NCI-H1092 treated with DMSO at 0.1 percent for 48 hours (cell line): ENCODE measurements at places on chromosomes 2 and 18.

GRCh38 chr18:13629841-13630715, 96.3 kb downstream of the FAM210A start:
- peak; percentile 21 for DNase-seq

DNA sequence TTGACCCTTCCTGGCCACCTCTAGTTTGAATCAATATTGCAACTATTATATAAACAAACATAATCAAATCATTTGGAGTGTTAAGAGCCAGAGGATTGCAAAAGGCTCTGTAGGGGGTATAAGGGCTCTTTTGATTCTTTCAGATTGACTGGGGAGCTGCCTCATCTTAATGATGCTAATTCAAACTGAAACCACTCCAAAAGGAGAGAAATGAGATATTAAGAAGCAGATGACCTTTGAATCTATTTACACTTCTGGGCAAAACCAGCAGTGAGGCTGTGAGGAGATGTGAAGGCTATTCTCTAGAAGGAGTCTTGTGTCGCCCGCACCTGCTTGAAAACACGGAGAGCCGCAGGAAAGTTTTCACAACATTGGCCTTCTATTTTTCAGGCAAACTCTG, 311.2 kb upstream of the CRIM1 start:
- no peak for DNase-seq

- no peak for DNase-seq
Observed at GRCh38 chr2:229090225-229090624, 180.9 kb downstream of the PID1 start.

DNA sequence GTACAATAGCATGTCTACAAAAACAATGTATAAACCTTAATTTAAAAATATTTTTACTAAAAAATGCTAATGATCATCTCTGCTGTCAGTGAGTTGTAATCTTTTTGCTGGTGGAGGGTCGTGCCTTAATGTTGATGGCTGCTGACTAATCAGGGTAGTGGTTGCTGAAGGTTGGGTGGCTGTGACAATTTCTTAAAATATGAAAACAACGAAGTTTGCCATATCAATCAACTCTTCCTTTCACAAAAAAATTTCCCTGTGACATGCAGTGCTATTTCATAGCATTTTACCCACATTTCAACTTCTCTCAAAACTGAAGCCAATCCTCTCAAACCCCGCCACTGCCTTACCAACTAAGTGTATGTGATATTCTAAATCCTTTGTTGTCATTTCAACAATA, 112.4 kb downstream of the OLA1 start:
- no peak for DNase-seq

GRCh38 chr2:69755862-69756467, 14.0 kb downstream of the ANXA4 start:
- no peak for DNase-seq

DNA sequence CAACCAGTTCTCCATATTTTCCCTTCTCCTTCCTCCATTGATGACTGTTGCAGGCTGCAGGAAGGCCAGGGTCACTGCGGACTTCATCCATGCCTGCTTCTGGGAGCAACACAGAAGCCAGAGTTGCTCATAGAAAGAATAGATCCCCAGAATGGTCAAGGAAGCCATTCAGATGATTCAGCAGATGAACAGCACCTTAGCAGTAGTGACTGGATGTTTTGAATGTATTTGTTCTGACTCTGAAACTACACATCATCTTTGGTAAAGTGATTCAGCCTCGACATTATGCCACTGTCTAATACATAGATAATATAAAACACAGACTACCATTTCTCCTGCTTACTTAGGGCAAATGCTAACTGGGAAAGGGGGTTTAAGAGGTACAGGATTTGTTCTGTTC, 411.6 kb downstream of the RND3 start:
- no peak for DNase-seq

- DNase-seq: no peak
Observed at GRCh38 chr2:44753552-44754285, 187.8 kb upstream of the SIX3 start.

- no peak for DNase-seq
Observed at GRCh38 chr2:45170191-45171135, 161.2 kb upstream of the SIX2 start.

DNA sequence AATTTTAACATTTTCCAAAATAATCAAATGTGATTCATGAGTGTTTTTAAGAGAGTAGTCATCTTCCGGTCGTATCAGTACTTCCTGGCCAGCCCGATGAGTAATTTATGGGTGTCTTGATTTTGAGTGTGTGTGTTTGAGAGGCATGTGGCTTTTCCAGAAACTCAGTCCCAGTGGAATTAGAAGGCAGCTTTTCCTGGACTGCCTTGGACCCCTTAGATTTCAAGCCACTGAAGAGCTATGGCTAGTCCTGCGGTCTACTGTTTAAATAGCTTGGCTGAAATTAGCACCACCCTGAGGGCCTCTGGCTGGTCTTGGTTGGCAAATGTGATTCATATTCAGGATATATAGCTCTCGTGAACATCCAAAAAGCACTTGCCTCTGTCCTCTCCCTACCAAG, 59.4 kb downstream of the HK2 start:
- no peak for DNase-seq

DNA sequence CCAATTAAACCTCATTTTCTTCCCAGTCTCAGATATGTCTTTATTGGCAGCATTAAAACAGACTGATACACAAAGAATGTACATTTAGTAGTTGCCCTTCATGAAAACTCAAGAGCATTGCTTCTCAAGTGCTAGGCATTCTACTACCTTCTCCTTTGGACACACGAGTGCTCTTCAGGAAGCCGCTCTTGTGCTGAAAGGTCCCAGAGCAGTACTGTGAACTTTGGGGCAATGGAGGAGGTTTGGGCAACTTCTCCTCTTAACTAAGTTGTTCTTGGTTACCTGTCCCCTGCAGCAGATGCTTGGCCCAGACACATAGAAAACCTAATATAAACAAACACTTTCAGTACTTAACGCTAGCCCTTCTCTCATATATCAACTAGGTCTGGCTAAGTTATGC, 362.8 kb downstream of the DPP10 start:
- no peak for DNase-seq

DNA sequence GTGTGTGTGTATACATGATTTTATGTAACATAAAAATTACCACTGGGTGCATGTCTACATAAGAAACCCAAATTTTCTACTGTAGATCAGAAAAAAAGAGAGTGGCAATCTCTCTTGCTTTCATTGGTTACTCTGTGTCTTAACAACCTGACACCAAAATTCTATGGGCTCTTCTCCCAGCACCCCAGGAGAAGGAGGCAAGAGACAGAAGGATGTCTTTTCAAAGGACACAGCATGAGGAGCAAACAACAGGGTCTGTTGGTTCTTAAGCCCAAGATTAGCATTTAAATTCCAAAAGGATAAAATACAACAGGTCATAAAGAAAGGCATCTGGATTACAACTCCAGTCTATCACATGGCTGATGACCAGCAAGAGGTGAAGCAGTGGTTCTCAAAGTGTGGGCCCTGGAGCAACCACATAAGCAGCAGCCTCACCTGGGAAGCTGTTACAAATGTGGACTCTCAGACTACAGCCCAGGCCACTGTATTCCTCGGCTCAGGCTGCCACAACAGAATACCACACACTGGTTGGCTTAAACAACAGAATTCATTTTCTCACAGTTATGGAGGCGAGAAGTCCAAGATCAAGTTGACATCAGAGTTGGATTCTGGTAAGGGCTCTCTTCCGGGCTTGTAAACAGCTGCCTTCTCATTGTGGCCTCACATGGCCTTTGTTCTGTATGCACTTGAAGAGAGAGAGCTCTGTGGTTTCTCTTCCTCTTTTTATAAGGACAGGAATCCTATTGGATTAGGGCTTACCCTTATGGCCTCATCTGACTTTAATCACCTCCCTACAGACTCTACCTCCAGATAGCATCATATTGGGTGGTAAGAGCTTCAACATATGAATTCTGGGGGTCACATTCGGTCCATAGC, 79.8 kb upstream of the RNF152 start:
- DNase-seq: no peak
